ENCODE measurements at places on chromosomes 5 and 9. TPM values are rescaled to one million over a fixed set of nuclear protein-coding genes. Genes with fewer than 3 reads are reported as not detected.

- no peak for DNase-seq
Measured at GRCh38 chr9:19918630-19919029, 129.8 kb upstream of the SLC24A2 start.

- no peak for DNase-seq
Measured at GRCh38 chr9:16064771-16065170, 511.9 kb downstream of the CCDC171 start.

ANGPTL2 gene
- total RNA-seq = not detected

DNA sequence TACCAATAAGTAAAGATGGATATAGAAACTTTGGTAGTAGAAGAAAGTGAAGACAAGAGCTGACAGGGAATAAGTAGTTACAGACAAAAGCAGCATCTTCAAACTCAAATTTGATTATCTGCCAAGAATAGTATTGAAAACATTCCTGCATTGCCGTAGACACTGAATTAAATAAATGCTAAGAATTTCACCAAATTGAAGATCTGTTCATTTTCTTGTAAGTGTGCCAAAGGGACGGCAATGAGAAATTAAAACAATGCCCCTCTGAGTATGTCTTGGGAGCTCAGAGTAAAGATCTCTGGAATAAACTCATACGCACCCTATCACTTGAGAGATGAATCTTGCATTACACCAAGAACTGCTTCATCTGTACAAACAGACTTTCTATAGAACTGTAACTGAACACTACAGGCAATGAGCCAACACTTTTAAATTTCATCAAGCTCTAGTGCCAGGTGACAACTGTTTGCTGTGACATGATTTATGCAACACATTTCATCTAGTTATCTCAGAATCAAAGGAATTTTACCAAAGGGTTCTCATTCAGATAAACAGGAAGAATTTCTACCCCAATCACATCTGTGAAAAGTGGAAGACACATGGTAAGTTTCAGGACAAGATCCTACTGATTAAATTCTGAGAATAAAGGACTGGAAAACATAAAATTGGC, 66.9 kb downstream of the RFX3 start:
- no peak for DNase-seq

- no peak for DNase-seq
Measured at GRCh38 chr9:118366228-118366627, 662.0 kb downstream of the TLR4 start.

GRCh38 chr5:88558366-88558765, 289.7 kb upstream of the TMEM161B start:
- DNase-seq = no peak

DNA sequence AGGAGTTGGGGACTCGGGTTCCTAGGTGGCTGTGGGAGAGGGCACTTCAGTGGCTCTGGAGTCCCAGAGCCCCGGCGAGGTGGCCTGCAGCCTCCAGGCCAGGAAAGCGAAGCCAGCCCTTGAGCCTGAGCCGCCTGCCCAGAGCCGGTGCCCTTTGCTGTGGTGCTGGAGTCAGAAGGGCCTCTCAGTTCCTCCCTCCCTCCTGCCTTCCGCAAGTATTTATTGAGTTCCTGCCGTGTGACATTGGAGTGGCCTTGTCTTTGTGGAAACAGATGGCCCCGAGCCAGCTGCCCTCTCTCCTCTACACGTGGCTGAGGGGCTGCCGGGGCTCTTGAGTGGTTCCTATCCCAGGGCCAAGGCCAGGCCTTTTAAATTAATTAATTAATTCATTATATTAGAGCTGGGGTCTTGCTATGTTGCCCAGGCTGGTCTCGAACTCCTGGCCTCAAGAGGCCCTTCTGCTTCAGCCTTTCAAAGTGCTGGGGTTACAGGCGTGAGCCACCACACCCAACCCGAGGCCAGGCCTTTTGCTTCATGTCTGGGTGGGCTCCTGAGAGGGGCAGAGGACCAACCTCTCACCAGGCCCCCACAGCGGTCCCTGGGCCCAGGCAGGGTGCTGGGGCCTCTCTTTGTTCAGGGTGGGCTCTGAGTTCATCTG, 45.6 kb upstream of the IER5L start:
- no peak for DNase-seq

FBLL1 gene
- total RNA-seq = 0.21 TPM

All from activated naive CD4-positive, alpha-beta T cell treated with anti-CD3 and anti-CD28 coated beads for 36 hours (primary cell).